ENCODE measurements at places on chromosomes 2 and 18. TPM values are rescaled to one million over a fixed set of nuclear protein-coding genes. Genes with fewer than 3 reads are reported as not detected.

The TMEM178A gene
- total RNA-seq: 0.36 TPM

The VWC2L gene
- total RNA-seq: not detected

The VSNL1 gene
- total RNA-seq: 0.90 TPM

The SLC14A1 gene
- 5.6 TPM for total RNA-seq

The ZNF396 gene
- 2.0 TPM for total RNA-seq

The SDC1 gene
- total RNA-seq: 4.6 TPM

The SLC23A3 gene
- total RNA-seq: 1.6 TPM

The SIX2 gene
- 2.9 TPM for total RNA-seq

The SCN2A gene
- 18.5 TPM for total RNA-seq

The REG3G gene
- not detected for total RNA-seq
